ENCODE measurements at places on chromosomes 7 and 10.
A peak's percentile ranks its signal among the peaks of the same experiment; 100 is the strongest.

GRCh38 chr7:37081436-37081835 is 357.1 kb upstream of the AOAH start:
- DNase-seq: no peak

DNA sequence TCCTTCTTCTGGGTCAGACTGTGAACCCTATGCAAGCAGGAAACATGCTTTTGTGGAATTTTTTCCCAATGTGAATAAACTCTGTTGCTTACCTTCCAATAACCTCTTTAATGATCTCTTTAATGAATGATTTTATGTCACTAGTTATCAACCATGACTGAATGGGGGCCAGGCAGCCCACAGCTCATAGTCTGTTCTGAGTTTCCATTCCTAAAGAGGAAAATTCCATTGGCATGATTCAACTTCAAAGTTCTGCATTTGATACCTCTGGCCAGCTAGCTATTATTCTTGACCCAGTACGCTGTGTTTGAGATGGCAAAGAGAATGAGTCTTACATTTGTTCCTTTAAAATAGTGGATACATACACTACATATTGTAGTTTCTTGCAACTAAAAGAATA is 867.8 kb upstream of the CELF2 start:
- no peak for DNase-seq

DNA sequence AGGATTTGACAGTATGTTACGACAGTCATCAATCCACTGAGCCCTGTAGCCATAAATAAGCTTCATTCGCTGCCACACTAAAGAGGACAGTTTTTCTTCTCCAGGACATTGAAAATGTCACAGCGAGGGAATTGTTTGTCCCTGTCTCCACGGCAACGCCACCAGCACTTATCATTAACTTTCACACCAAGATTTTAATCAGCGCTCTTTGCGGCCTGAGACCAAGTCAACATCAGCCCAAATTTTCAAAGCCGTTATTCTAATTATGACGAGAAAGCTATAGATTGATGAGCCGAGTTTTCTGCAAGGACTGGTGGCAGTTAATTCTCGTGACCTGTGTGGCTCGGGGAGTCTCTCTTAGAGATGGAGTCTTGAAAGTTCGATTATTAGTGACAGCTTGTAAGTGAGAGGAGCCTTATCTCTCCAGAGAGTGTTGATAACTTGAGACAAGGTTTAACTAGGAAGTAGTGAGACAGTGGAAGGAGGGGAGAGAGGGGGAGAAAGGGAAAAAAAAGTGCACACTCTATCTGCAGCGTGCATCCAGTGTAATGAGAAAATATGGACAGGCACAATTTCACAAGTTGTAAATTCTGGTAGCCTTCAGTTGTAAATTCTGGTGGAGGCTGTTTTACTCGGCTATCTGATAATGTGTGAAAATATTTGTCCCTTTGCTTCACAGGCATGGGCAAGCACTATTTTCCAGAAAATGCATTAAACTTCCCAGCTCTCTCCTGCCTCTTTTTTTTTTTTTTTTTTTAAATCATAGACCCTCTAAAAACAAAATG is 473.3 kb downstream of the LRMDA start:
- DNase-seq: no peak

- DNase-seq: no peak
Measured at GRCh38 chr10:3222068-3222467, 49.5 kb upstream of the PITRM1 start.

DNA sequence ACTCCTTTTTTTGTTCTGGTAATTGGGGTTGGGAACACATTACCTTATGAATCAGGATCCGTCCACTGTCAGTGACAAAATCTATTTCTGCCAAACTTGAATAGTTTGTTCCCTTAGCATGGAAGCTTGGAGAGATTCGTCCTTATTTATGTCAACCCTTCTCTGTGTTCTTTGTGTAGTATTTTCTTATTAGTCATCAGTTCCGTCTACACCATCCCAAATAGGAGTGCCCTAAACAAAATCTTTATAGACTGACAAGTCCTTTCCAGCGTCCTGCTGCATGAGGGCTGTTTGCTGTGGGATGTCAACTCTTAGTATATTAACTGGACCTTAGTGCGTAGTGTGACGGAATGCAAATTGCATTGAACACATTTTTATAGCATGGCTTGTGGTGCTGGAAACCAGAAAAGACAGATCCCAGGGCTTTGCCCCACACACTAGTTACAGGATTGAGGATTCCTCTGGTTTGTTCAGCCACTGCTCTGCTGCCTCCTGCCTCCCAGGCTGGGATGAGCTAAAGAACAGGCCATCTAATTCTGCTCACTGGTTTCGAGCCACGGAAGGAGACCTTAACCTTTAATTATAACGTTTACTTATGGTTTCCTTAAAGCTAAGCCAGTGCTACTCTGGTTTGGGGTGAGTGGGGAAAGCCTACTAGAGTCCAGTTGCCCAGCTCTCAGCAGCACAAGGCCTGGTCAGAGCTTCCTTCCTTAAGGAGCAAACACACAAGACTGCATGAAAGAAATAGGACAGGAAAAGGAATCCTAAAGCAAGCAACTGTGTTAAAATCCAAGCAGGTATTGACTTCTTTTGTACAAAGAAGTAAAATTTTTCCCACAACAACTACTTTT is 194.4 kb downstream of the CCSER2 start:
- no peak for DNase-seq

DNA sequence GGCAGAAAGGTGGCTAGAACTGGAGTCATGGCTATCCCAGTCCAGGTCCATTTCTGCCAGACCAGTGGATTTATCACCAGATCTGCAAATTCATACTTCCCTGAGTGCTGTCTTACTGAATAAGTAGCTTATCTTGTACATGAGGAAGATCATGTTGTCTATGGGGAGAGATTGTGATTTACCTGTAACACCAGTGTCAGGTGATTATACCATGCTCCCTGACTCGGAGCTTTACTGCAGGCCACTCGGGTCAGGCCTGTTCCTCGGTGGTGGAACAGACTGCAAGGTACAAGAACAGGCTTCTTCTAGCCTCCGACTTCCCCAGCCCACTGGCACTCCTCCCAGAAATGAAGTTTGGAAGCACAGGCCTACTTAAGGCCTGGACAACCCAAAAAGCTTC is 42.6 kb upstream of the DLG5 start:
- no peak for DNase-seq

DNA sequence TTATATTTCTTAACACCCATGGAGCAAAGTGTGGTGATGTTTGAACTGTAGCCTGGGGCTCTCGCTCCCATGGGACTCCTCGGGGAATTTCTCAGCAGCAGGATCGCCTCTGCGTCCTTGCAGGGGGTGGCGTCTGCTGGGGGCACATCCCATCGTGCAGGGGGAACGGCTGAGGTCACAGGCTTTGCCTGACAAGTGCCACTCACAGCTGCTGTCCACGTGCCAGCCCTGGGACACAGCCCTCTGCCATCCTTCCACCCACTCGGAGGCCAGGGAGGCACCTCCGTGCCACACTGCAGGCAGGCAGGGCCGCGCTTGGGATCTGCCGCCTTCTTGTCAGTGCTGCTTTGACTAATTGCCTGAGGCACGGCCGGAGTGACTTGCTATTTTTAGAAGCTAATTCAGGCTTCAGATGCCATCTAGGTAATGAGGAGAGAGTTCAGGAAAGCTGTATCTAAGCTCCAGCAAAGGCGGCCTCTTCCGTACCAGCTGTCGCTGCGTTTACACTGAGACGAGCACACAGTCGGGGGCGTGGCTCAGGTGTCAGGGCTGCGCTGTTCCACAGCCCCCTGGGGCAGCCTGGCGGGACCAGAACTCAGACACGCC is 45.7 kb downstream of the PITRM1 start:
- no peak for DNase-seq

GRCh38 chr10:77068272-77068671 is 569.3 kb downstream of the KCNMA1 start:
- DNase-seq: no peak

- no peak for DNase-seq
Measured at GRCh38 chr10:122486406-122487080, 25.2 kb downstream of the HTRA1 start.

DNA sequence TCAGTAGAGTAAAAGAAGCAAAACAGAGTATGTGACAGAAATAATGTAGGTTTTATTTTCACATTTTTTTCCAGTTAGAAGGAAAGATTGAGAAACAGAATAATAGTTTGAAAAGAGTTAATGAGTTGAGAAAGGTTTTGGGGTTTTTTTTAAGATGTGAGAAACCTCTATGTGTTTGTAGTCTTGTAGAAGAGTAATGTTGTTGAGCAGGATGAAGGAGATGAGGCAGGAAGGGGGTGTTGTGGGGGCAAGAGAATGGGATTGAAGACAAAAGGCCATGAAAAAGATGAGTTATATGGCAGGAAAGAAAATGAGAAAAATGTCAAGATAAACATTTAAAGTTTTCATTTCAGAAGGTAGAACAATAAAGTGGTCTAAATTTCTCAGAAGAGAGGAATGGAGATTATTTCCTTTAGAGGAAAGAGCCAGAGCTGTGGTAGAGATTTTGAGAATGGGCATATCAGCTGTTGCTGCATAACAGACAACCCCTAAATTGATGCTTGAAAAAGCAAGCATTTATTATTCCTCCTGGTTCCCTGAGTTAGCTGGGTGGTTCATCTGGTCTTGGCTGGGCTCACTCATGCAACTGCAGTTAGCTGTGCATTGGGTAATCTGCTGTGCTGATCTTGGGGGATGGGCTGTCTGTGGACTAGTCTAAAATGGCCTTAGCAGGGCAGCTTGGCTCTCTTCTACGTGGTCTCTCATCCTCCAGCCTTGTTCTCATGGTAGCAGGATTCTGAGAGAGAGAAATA is 27.1 kb downstream of the PCGF5 start:
- DNase-seq: no peak

DNA sequence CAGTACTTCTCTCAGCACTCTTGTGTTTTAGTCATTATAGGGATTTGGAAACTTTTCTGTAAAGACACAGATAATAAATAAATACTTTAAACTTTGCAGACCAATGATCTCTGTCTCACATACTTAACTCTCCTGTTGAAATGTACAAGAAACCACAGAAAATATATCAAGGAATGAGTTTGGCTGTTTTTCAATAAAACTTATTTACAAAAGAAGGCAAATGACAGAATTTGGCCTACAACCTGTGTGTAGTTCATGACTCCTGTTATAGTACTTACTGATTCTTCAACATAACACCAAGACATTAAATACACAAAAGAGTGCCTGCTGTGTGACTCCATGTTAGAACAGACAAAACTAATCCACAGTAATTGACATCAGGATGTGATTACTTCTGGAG is 510.0 kb upstream of the PHF14 start:
- no peak for DNase-seq

GRCh38 chr7:150855476-150856302 is 3.4 kb downstream of the AOC1 start:
- no peak for DNase-seq

GRCh38 chr10:88991899-88992320 is 1.3 kb downstream of the FAS start:
- DNase-seq: peak; percentile 53

DNA sequence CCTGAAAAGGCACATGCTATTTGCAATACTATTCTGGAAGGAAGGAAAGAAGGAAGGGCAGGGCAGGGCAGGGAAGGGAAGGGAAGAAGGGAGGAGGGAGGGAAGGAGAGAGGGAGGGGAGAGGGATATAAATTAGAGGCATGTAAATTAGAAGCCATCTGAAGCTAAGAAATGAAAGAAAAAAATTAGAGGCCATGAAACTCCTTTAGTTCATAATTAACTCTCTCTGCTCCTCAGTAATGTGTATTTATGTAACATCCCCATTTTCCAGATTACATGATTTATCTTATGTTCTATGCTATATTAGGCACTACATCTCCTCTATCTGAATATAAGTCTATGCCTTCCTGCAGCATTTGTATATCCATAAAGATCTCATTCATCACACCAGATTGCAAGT is 12.7 kb upstream of the JCAD start:
- no peak for DNase-seq

GRCh38 chr7:130662426-130662825 is 6.1 kb downstream of the COPG2 start:
- no peak for DNase-seq

DNA sequence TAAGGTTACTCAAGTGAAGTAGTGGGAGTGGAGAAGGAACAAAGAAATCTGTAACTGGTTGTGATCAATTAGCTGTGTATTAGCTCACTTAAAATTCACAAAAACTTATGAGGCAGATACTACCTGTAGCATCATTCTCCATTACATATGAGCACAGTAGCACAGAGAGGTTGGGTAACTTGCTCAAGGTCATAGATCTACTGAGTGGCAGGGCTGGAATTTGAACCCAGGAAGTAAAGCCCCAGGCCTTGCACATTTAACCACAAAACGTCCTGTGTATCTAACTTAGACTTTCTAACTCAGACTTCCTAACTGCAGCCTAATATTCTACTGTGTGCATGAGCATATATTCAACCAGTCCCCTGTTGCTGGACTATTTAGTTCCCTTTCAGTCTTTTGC is 5.6 kb upstream of the SLF2 start:
- no peak for DNase-seq

- no peak for DNase-seq
Measured at GRCh38 chr7:99201027-99201426, 6.9 kb downstream of the KPNA7 start.

DNA sequence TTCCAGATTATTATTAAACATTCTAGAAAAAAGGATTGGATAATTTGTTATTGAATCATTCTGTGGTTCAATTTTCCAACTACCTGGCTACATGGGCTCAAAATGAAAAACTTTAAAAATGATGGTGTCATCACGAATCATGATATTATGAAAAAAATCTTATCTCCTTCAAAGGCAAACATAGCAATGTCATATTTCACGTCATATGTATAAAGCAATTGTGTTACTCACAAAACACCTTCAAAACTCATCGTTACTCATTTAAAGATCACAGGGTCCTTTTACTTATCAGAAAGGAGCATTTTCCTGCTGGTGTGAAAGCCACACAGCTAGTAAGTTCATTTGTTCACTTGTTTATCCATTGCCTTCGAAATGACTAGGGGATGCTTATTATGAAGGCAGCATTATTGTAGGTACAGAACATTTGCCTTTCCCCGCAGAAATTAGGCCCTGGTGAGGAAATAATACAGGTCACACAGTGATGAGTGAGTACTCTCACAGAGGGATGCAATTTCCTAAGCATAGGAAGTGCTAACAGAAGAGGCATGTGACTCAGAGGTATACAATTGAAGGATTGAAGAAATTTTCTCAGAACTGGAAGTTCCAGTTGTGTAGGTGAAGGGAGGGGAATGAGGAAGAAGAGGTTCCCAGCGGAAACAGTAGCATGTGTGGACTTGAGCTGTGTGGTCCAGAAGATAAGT is 478.7 kb downstream of the INHBA start:
- no peak for DNase-seq

- no peak for DNase-seq
Measured at GRCh38 chr7:33700001-33700899, 205.1 kb upstream of the BMPER start.

- DNase-seq: peak; percentile 14
Measured at GRCh38 chr7:145009876-145010275, 174.0 kb upstream of the TPK1 start.

DNA sequence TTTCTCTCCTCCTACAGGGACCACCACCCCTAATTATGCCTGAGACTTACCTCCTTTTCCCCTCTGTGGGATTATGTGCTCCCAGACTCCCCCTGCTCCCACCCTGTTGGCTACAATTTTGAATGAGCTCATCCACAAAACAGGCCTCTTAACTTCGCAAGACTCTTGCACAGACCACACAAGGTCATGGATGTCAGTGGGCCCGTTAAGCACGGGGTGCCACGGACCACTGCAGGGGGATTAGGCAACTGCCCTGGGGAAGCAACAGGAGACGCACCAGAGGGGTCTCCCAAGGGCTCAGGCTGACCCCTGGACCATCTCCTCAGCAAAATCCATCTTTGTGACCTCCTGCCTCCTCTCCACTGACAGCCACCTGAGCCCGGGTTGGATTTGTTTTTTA is 42.1 kb upstream of the COL13A1 start:
- DNase-seq: no peak

- no peak for DNase-seq
Measured at GRCh38 chr10:23367896-23368595, 23.4 kb upstream of the C10orf67 start.

GRCh38 chr7:84568781-84569180 is 374.2 kb upstream of the SEMA3A start:
- no peak for DNase-seq

Measured in activated CD4-positive, alpha-beta T cell treated with anti-CD3 and anti-CD28 coated beads, Interleukin-2, Interleukin-4, amounts not matched to agents 100 ng/mL and 50 ng/mL, durations not matched to agents 16 hours and 8 hours (primary cell).